ENCODE measurements at places on chromosomes 12 and 14. TPM values are rescaled to one million over a fixed set of nuclear protein-coding genes. Genes with fewer than 3 reads are reported as not detected.

Gene RHOJ
- 4.8 TPM for total RNA-seq

- no peak for DNase-seq
These were observed 136.8 kb upstream of the NTF3 start for GRCh38 chr12:5295151-5295550.

Gene GPR137C
- total RNA-seq, result 4.1 TPM

DNA sequence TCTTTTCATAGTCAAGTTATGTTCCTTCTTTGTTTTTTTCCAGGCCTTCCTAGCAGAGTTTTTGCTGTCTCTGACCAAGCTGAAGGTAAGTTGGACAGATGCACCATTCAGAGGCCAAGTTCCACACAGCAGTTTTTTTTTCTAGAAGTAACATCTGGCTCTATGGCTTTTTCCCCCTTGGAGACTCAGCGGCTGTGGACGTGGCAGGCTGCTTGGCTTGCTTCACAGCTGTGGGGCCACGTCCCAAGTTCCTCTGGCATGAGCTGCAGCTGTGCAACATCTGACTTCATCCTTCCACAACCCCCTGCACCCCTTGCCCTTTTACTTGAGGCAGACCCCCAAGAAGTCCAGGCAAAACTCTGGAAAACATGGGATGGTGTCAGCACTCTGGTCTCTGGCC lies 24.2 kb upstream of the RHOJ start:
- DNase-seq, result no peak

GRCh38 chr12:13390381-13390861 lies 193.9 kb downstream of the EMP1 start:
- peak; percentile 74 for DNase-seq

Measured in umbilical cord (tissue), 2 donors.